Amniotic epithelial cell (primary cell): ENCODE measurements at places on chromosomes 2 and 18.

DNA sequence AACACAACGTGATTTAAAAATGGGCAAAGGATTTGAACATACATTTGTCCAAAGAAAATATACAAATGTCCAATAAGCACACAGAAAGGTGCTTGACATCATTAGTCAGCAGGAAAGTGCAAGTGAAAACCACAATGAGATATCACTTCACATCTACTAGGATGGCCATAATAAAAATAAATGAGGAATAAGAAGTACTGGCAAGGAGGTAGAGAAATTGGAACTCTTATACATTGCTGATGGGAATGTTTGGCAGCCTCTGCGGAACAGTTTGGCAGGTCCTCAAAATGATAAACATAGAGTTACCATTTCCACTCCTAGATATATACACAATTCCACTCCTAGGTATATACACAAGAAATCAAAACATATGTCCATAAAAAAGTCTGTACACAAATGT lies 51.0 kb upstream of the PGAP1 start:
- DNase-seq = no peak

GRCh38 chr2:96811917-96812316 lies 4.2 kb upstream of the CNNM3 start:
- DNase-seq = no peak

GRCh38 chr2:150866431-150866830 lies 379.0 kb upstream of the RND3 start:
- peak; percentile 54 for DNase-seq

DNA sequence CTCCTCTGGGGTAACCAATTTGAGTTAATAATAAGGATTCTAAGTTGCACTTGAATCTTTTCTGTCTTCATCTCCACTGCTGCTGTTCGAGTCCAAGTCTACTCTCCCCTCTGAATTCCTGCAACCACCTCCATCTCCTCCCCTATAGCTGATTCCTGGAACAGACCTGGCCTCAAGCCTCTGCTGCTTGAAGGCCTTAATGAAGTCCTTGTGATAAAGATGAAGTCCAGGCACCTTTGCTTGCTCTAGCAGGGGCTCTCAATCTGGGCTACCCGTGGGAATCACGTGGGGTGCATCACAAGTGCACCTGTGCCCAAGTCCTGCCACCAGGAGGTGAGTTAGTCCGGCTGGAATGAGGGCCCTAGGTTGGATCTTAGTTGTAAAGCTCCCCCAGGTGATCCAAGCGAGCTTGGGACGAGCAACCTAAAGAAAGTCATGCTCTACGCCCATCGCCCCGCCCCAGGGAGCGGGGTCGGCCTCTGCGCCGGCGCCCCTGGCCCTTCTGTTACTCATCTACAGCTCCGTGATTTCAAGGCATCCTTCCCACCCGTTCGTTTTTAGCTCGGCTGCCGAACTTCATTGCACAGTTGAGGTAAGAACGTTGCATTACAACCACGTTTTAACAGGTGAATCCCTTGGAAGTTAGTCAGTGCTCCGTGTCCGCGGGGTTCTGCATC lies 905 bp upstream of the IAH1 start:
- DNase-seq = no peak

DNA sequence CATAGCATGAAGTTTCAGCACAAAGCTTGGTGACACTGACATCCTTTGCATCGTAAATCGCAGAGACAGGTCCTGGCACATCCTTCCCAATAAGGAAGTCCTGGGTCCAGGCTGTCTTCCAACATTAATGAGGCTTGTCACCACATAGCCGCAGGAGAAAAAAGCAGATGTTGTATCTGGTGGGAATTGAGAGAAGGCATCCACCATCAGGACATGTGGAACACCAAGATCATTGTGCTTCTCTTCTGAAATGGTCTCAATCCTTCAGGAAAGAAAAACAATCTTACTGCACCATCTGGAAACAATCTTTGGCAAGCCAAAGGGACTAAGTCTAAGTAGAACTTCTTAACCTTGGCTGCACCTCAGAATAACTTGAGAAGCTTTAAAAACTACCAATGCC lies 119.0 kb upstream of the ARHGAP28 start:
- DNase-seq = no peak

DNA sequence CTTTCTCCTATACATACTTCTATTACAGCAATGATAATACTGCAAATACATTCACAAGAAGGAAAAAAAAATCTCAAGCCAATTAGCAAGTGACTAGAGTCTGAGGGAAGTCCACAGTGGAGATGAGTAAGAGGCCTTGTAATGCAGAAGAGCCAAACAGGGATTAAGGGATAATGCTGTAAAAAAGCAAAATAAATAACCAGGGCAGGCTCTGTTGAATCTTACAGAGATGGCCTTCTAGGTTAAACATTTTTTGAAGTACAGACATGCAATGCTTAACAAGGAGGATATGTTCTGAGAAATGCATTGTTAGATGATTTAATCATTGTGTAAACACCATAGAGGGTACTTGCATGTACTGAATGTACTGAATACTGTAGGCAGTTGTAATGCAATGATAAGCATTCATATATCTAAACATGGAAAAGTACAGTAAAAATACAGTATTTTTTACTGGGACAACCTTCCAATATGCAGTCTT lies 122.1 kb upstream of the RMDN2 start:
- DNase-seq = peak; percentile 99

GRCh38 chr2:189661957-189662321 lies 680 bp downstream of the ASNSD1 start:
- DNase-seq = no peak

DNA sequence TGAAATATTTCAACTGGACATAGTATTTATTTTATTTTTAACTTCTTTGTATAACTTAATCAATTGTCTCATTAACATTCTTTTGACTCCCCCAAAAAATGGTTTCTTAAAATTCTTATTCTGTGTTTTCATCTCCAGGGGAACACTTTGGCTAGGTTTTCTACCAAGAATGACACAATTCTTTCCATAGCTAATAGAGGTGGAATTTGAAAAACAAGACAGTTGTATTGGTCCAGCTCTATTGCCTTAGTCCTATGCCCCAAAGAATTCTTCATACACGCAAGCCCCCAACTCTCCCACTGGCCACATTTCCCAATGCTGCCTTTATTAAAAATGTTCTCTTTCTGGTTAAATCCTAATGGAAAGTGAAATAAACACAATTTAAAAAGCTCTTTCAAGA lies 104.7 kb upstream of the PKDCC start:
- no peak for DNase-seq

GRCh38 chr2:146786396-146786795 lies 1058.4 kb upstream of the ACVR2A start:
- DNase-seq = peak; percentile 89

DNA sequence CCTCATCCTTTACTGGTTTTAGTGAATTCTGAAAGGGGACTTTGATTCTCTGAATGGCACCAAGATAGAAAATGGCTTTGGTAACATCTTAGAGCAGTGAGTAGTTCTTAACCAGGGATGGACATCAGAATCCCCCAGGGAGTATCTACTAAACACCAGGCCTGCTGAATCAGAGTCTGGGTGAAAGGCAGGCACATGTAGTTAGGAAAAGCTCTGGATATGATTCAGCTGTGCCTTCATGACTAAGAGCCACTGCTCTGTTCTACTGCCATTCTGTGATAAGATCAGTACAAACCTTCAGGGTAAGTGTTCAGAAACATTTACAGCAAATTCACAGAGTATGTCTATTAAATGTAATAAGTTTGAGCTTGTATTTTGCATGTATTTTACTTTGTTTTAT lies 46.2 kb upstream of the B3GNT2 start:
- DNase-seq = peak; percentile 95

DNA sequence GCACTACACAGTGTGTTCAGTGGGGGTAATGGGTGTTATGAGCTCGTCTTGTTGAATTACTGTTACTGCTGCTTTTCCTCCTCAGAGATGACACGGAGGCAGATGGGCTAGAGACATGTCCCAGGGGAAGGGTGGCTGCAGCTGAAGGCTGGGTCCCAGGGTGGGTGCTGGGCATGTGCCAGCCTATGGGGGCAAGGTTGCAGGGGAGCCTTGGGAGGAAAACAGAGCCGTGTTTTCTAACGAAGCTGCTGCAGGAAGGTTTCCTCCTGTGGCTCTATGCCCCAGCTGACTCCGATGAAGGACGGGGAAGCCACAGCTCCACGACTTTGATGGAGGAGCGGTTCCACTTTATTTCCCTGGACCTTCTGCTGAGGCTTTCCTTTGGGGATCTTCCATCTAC lies 42.4 kb downstream of the ASB18 start:
- no peak for DNase-seq

DNA sequence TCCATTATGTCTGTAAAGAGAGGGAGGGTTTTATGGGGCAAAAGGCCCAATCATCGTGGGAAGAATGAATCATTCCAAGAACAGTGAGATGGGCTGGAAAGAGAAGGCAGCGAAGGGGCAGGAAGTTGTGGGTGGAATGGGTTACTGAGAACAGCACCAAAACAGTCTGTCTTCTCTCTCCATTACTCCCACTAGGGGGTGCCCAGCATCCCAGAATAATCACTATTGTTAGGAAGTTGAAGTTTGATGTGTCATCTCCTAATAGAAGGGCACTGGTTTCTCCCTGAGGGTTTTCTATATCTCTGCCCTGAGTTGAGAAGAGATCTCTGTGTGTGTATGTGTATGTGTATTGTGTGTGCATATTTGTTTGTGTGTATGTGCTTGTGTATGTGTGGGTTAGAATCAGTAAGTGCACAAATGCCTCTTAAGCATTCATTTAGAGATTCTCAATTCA lies 76.6 kb upstream of the MAP4K3 start:
- DNase-seq = peak; percentile 98

- no peak for DNase-seq
These were observed 186.4 kb downstream of the CNTNAP5 start for GRCh38 chr2:124211461-124211860.

GRCh38 chr18:77346208-77346810 lies 96.7 kb downstream of the GALR1 start:
- no peak for DNase-seq

GRCh38 chr18:49817947-49818346 lies 4.6 kb upstream of the ACAA2 start:
- no peak for DNase-seq

DNA sequence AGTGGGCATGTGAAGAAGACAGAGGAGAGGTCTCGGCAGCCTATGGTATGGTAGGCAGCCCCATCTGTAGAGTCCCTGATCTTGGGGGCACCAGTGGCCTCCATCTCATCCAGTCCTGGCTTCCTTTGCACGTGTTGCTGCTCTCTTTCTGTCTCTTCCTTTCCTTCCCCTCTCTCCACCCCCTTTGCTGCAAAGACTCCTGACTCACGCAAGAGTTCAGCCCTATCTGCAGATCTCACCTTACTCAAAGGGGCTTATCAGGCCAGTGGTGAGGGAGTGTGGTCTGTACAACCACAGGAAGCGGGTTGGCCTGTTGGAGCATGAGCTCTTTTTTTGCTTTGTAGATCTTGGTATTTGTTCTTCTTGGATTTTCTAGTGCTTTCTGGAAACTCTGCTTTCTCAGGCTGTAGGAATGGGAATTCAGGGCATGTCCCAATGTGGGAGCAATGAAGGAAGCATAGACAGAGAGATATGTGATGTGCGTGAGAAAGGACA lies 14.6 kb upstream of the NT5DC4 start:
- peak; percentile 99 for DNase-seq

GRCh38 chr2:201758873-201759272 lies 21.9 kb downstream of the ALS2 start:
- no peak for DNase-seq

GRCh38 chr2:20637147-20637546 lies 13.8 kb downstream of the HS1BP3 start:
- DNase-seq = no peak

DNA sequence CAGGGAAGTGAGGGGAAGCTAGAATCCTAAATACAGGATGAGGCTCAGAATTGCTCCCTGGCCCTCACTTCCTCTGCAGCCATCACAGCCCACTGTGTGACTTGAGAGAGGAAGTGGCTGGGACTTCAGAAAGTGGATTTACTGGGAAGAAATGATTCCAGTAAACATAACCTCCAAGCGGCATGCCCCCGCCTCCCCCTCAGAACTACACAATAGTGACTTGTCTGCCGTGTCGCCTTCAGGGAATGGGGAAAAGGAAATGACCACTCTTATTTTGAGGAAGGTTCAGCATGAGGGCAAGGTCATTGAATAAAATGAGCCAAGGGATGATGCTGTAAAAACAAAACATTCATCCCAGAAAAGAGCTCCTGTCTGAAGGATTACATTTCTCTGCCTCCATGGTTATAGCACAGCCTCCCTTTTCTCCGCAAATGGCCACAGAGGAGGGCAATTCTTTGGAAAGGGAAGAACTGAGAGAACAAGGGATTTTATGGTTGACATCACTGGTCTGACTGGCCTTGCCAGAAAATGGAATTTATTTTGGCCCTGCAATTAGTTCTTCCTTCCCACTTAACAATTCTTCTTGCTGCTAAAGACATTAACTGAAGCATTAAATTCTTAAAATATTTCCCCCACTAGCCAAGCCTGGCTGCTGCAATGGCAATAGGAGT lies 78.9 kb upstream of the DAPL1 start:
- DNase-seq = no peak

DNA sequence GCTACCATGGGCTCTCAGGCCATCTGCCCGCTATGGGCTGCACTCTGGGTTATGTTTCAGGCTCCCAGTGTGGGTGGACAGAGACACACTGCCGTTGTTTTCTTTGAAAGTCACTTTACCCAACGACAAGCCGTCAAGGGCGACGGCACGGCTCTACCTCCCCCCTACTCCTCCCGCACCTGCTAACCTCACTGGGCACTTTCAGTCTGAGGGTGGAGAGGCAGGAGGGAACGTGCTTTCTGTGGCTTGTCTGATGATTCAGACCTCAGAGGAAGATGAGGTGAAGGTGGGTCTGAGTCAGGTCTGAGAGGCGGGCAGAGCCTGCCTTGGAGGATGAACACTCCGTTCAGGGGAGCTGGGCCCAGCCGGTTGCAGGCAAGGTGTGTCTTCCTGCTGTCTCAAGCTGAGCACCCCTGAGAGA lies 147.6 kb upstream of the HDAC4 start:
- no peak for DNase-seq

DNA sequence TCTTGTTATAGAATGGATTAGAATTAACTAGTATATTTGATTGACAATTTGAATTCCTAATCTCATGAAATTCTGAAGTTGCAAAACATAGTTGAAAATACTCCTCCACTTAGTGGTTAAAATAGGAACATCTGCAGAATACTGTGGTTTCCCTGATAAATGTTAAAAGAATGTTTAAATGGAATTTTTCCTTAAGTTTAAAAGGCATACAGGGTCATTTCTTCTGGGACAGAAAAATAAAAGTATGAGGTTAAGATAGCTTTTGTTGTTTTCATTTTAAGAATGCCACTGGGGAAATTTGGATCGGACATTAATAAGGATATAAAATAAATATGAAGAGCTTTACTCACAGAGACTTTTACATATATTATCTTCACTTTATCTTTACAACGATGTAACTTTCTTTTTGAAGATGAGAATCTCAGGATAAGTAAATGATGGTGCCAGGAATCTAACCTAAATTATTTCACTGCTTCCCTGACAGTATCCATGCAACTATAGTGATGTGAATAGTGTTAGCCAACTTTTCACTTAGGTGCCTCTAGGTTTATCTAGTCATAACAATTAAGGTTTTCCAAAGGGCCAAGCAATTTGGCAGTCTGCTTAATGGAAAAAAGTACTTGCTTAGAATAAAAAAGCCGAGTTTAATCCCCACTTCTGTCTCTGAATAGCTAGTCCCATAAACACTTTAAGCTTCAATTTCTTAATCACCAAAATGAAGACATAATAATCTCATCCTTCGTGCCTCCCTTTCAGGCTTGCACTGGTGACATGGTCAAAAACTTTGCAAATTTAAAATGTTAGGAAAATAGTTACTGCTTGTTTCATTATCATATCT lies 151.8 kb upstream of the STK17B start:
- peak; percentile 82 for DNase-seq

- no peak for DNase-seq
These were observed 47.9 kb upstream of the RAB27B start for GRCh38 chr18:54780285-54780861.

GRCh38 chr2:160646684-160647444 lies 153.3 kb upstream of the RBMS1 start:
- DNase-seq = no peak
